ENCODE measurements at places on chromosomes 7 and 10.

- DNase-seq: no peak
Observed at GRCh38 chr7:38975944-38976392, 1.7 kb upstream of the POU6F2 start.

GRCh38 chr7:8605221-8605620, 171.8 kb downstream of the NXPH1 start:
- no peak for DNase-seq

GRCh38 chr7:132138817-132139216, 437.5 kb downstream of the PLXNA4 start:
- no peak for DNase-seq

DNA sequence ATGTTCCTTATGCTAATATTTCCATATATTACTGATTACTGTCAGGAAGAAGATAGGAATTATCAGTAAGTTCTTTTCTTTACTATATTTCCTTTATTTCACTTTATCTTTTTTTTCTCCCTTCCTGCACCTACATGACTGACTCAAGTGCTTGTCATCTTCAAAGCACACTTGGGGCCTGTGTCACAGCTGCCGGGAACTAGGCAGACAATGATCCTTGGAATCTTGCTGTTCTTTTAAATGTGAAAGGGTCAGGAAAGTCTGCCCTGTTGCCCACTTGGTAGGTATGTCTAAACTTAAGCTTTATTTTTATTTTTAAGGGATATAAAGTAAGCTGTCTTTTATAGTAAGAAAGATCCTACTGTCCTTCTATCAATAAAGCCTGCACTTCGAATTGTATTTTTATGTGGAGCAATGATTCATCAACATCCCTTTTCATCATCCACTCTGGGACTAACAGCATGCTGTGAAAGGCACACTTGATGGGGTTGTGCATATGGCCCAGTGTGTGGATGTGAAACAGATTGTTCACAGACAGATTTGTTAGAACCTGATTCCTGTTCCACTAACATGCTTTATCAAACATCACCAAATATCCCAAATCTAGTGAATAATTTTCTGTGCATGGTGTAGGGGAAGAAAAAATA, 556.9 kb downstream of the DNAJB9 start:
- no peak for DNase-seq

DNA sequence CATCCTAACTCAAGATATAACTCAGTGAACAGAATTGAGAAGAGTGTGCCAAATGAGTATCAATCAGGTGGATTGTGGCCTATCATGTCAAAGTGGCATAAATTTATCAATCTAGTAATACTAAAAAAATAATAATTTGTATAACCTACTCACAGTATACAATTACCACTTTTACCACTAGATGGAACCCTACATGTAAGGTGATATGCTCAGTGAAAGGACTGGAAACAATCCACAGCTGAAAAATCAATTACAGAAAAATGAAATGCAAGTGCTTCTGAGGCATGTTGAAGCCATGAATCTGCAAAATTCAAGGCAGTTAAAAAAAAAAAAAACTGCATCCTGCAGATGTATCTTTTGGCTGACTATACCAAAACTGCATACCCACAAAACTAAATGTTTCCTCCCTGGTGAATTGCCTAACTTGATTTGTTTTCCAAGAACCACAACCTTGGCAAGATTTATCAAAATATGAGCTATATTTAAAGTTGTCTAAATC, 13.9 kb downstream of the ARHGAP19 start:
- no peak for DNase-seq

- DNase-seq: no peak
Observed at GRCh38 chr7:100832281-100832633, 4.9 kb upstream of the EPHB4 start.

DNA sequence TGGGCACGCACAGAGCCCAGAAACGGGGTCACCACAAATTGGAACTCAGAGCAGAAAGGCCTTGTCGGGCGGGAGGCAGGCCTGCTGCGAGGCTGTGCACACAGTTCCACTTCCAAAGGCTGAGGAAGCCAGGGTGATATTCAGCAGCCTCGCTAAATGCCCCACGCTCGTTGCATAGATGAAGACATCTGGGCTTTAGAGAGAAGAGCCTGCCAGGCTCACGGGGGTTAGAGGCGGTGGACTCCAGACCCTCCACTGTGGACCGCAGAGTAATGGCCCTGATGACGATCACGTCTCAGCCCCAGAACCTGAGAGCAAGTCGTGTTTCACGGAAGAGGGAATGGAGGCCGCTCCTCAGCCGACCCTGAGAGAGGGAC, 104.2 kb downstream of the DNAJB6 start:
- peak; percentile 7 for DNase-seq

GRCh38 chr10:58704226-58704625, 191.6 kb downstream of the BICC1 start:
- no peak for DNase-seq

DNA sequence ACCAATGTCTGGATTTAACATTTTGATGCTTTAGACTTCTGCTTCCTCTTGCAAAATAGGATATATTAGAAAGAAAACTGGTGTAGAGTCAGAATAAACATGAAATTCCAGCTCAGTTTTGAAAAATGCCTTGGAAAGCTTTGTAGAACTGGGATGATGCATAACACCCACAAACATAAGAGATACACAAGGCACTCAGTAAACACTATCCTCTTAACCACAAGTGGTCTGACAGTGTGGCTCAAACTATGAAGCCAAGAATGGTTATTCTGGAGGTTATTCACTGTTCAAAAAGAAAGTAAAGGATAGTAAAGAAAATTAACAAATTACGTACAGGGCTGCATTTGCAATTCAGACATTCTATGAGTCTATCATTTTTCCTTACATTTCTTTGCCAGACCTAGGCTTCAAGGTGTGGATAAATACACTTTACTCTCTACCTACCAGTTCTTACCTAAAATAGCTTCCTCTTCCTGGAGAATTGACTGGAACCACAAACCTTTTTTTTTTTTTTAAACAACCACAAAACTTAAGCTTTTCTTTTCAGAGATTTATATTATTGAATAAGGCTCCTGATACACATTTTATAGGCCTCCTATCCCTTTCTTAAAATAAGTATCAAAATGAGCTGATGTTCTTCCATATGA, 9.0 kb upstream of the RSBN1L start:
- DNase-seq: no peak

DNA sequence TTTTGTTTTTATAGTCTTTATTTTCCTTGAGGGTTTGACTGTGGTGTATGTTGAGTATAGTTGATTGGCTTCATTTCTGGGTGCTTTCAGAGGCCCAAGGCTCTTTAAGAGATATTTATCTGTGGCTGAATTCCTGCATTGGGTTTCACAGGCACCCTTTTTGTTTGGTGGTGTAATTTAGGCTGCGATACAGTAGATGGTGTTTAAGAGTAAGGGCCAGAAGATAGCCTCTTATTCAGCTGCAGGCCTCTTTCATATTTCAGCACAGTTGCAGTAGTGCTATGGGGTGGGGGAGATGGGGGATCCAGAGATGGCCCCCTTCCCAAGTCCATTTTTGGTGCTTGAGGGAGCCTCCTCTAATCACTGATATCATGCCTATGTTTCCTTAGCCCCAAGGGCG, 69.7 kb downstream of the MGAM2 start:
- no peak for DNase-seq

- no peak for DNase-seq
Observed at GRCh38 chr10:4333459-4333894, 492.5 kb upstream of the AKR1E2 start.

Data from stimulated activated CD8-positive, alpha-beta memory T cell treated with anti-CD3 and anti-CD28 coated beads, Interleukin-4, amount 100 ng/mL, for 48 hours (primary cell).